Hematopoietic multipotent progenitor cell treated with erythropoietin and hydrocortisone succinate and interleukin-3 and kit ligand, for 17 days (in vitro differentiated cells): ENCODE measurements at places on chromosomes 1 and 21.

GRCh38 chr1:51622455-51622913 is 5.6 kb downstream of the OSBPL9 start:
- peak; percentile 75 for DNase-seq

GRCh38 chr1:246647113-246647512 is 77.1 kb upstream of the SCCPDH start:
- peak; percentile 32 for DNase-seq

GRCh38 chr1:64966158-64966971 is at the start of gene JAK1:
Gene JAK1 (minus strand): TSS chr1:64966549. CDS start chr1:64886264, 80,285 bp downstream.
- DNase-seq = peak; percentile 76

GRCh38 chr1:158818560-158818959 is 12.6 kb upstream of the MNDA start:
- DNase-seq = no peak

- no peak for DNase-seq
These were observed 105.1 kb downstream of the COLGALT2 start for GRCh38 chr1:183932412-183932811.
